Activated T-cell treated with anti-CD3 and anti-CD28 coated beads, Interleukin-2, amount 50 U/mL, for 4 hours (primary cell): ENCODE measurements at places on chromosomes 1 and 21.

DNA sequence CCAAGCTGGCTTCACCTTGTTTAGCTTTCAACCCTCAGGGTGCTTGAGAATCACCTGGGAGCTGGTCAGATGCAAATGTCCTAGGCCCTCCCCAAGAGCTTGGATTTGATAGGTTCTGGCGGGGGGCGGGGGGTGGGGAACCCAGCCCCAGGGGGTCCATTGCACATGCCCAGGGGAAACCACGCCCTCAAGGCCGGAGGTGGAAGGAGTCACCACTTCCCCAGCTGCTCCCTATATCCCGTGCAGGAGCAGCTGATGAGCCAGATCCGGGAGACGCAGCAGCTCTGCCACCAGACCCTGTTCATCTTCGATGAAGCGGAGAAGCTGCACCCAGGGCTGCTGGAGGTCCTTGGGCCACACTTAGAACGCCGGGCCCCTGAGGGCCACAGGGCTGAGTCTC, 5.8 kb downstream of the TOR3A start:
- no peak for DNase-seq

GRCh38 chr1:108120163-108120562, 80.0 kb downstream of the SLC25A24 start:
- no peak for DNase-seq

DNA sequence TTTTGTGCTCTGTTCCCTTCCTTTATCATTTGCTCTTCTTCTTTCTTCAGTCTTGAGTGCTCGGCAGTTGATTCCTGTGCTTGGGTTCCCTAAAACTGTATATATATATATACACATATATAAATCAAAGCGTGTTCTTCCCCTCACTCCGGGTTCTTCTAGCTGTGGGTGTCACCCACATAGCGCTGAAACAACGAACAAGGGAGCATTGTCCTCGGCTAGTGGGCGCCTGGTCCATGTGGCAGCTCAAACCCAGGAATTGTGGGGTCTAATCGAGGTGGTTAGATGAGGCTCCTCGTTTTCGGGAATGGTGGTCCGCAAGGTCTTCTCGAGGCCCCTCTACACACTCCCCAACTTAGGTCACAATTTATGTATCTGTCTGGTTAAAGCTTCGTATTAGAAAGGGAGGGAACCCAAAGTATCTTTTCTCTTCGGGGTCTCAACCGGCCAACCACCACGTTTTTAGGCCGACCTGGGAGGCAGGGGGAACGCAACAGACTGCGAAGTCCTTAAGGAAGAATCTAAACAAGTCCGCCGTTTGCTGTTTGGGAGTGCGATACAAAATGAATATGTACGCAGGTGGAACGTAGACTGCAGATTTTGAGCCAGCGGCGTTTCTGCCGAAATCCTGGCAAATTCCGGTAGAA, 504 bp upstream of the SDHC start:
- DNase-seq: no peak

DNA sequence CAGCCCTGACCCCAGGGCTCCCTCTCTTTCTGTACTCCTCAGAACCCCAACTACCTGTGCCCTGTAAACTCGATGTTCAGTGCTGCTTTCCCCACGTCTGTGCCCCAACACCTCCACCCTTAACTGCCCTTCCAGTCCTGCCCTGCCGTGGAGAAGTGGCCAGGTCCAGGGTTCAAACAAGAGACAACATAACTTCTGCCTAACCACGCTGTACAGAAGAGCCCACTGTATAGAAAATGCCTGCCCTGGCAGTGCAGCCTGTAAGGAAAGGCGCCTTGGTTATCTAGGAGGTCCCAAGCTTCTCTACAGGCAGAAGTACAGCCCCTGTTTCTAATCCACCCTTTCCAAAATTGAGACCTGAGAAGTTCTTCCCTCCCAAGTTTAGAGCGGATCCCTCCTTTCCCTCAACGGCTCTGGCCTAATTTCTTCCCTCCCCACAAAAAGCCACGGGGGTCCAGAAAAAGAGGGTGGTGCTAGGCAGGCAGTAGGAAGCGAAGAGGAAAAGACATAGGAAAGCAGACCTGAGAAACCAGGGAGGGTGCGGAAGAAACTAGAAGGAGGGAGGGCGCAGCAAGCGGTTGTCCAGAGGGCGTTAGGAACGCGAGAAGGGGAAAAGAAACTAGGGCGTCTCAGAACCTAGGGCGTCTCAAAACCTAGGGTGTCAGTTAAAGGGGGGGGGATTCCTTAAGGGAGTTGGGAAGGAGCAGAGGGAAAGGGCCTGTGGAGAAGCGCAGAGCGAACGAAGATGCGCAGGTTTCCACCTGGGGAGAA, 3.2 kb downstream of the DMRTA2 start:
- DNase-seq: no peak

- no peak for DNase-seq
Measured at GRCh38 chr1:41789661-41790330, 128.9 kb downstream of the HIVEP3 start.
